SK-MEL-5 (cell line): ENCODE measurements at places on chromosomes 7 and 10. TPM values are rescaled to one million over a fixed set of nuclear protein-coding genes. Genes with fewer than 3 reads are reported as not detected.

The RAPGEF5 gene
- total RNA-seq, result 16.3 and 20.8 TPM in 2 replicates

The SKIDA1 gene
- total RNA-seq, result 0.08 and 0.32 TPM in 2 replicates

The HECW1 gene
- under 0.01 TPM in 1 of 2 replicates, not detected in the other for total RNA-seq

The MUC3A gene
- not detected in 2 replicates for total RNA-seq

The FAM25G gene
- not detected in 2 replicates for total RNA-seq

The TRIM50 gene
- total RNA-seq, result not detected in 2 replicates

The ASZ1 gene
- total RNA-seq, result 1.0 and 1.3 TPM in 2 replicates

The DOCK4 gene
- total RNA-seq, result 12.7 and 17.9 TPM in 2 replicates

The NEUROG3 gene
- total RNA-seq, result not detected in 2 replicates

The ACTR3C gene
- total RNA-seq, result not detected in 2 replicates

The FAM221A gene
- total RNA-seq, result 0.50 and 0.51 TPM in 2 replicates

The CNPY1 gene
- not detected in 2 replicates for total RNA-seq

The OPALIN gene
- total RNA-seq, result not detected in 2 replicates

The ADAM8 gene
- 0.05 and 0.64 TPM in 2 replicates for total RNA-seq

The C10orf53 gene
- total RNA-seq, result not detected in 2 replicates

The PLCE1 gene
- 0.50 and 1.1 TPM in 2 replicates for total RNA-seq

The CALY gene
- total RNA-seq, result not detected in 2 replicates

The STRIP2 gene
- 12.1 and 12.2 TPM in 2 replicates for total RNA-seq

The IFIT1B gene
- total RNA-seq, result not detected in 2 replicates

The LRRC4 gene
- total RNA-seq, result not detected in 2 replicates

The TBX20 gene
- total RNA-seq, result 2.5 and 2.8 TPM in 2 replicates

The SLC18A3 gene
- total RNA-seq, result 0.11 TPM in 1 of 2 replicates, not detected in the other

The EXOC4 gene
- total RNA-seq, result 62.0 and 70.3 TPM in 2 replicates

The SNX13 gene
- 43.6 and 54.7 TPM in 2 replicates for total RNA-seq

The TMEM270 gene
- total RNA-seq, result not detected in 2 replicates

The ARMC10 gene
- total RNA-seq, result 93.5 and 98.1 TPM in 2 replicates

The TAS2R41 gene
- not detected in 2 replicates for total RNA-seq

The SP8 gene
- total RNA-seq, result 1.5 and 1.6 TPM in 2 replicates

The AGBL3 gene
- total RNA-seq, result 0.69 and 0.90 TPM in 2 replicates

The PODXL gene
- 2.8 and 4.6 TPM in 2 replicates for total RNA-seq

The SHLD2 gene
- 32.0 and 32.6 TPM in 2 replicates for total RNA-seq

The AASS gene
- total RNA-seq, result 12.6 and 14.9 TPM in 2 replicates

The SFMBT2 gene
- total RNA-seq, result 2.0 and 2.2 TPM in 2 replicates

The NODAL gene
- total RNA-seq, result not detected in 2 replicates

The MYH16 gene
- total RNA-seq, result not detected in 2 replicates

The LIMK1 gene
- 26.4 and 28.8 TPM in 2 replicates for total RNA-seq

The CCNY gene
- 19.9 and 22.6 TPM in 2 replicates for total RNA-seq
